Tibial nerve (tissue), 4 donors: ENCODE measurements at places on chromosomes 2 and 18. TPM values are rescaled to one million over a fixed set of nuclear protein-coding genes. Genes with fewer than 3 reads are reported as not detected.
A peak's percentile ranks its signal among the peaks of the same experiment; 100 is the strongest.

Gene CCDC85A
- total RNA-seq = 12.2 TPM

Gene ABCG8
- not detected for total RNA-seq

Gene CERKL
- not detected for total RNA-seq

Gene C2orf66
- not detected for total RNA-seq

Gene GALM
- total RNA-seq = 35.4 TPM

GRCh38 chr2:36516136-36516870 is 81.7 kb downstream of the FEZ2 start:
- no peak for DNase-seq

- DNase-seq = no peak
Observed at GRCh38 chr2:43073401-43073825, 153.0 kb downstream of the ZFP36L2 start.

DNA sequence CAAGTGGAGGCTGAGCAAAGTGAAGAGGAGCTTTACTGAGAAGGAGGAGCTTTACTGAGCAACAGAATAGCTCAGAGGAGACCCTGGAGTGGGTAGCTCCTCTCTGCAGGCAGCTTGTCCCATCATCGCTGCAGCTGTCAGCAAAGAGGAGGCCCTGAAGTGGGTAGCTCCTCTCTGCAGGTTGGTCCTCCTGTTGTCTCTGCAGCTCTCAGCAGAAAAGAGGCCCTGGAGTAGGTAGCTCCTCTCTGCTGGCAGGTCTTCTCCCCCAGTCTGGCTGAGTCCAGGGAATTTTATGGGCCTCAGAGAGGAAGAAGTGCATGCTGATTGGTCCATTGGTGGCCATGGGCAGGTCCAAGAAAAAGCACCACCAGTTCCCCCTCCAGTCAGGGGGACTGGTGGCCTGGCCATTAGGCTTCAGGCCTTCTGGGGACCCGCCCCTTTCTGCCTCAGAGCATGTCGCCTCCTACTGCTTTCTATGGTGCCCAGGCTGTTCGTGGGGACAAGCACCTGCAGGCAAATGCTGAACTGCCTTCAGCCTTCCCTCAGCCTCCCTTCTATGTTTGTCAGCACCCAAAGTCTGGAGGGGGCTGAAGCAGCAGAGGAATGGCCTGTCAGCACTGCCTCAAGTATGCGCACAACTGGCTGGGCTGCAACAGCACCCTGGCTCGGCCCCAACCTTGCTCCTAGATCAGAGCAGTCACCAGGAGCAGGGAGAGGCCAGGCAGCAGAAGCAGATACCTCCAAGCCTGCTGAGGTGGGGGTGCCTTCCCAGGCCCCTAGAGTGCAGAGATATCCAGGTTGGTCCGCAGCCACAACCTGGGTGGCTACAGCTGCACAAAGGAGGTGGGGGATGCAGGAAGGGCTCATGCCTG is 5.9 kb downstream of the ZSCAN30 start:
- DNase-seq = no peak

DNA sequence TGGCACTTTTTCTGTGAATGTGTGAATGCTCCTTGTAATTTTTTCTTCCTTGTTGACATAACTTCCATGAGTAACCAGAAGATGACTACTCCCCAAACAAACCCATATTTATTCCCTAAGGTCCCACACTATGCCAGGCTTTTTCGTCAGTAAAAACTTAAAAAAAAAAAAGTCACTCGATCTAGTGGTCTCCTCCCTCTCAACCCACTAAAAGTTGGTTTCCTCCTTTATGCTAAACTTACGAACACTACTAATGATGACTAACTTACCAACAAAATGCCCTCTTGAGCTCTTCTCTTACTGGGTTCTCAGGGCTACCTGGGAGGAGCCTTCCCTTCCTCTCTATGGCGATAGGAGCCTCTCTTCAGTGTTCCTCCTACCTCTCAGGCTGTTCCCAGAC is 18.2 kb downstream of the ACVR1 start:
- no peak for DNase-seq

DNA sequence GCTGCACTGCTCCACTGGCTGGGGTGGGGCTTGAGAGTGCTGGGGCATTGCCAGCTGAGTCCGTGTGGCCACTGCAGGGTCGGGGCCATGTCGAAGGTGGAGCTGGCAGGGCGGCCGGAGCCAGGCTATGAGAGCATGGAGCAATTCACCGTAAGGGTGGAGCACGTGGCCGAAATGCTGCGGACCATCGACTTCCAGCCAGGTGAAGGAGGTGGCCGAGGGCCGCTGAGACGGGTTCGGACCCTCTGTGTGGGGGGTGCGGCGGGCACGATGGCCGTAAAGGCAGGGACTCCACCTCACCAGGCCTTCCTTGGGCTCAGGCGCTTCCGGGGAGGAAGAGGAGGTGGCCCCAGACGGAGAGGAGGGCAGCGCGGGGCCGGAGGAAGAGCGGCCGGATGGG is 2.1 kb downstream of the UCN start:
- no peak for DNase-seq

- no peak for DNase-seq
Observed at GRCh38 chr2:129793431-129793902, 186.0 kb upstream of the RAB6C start.

DNA sequence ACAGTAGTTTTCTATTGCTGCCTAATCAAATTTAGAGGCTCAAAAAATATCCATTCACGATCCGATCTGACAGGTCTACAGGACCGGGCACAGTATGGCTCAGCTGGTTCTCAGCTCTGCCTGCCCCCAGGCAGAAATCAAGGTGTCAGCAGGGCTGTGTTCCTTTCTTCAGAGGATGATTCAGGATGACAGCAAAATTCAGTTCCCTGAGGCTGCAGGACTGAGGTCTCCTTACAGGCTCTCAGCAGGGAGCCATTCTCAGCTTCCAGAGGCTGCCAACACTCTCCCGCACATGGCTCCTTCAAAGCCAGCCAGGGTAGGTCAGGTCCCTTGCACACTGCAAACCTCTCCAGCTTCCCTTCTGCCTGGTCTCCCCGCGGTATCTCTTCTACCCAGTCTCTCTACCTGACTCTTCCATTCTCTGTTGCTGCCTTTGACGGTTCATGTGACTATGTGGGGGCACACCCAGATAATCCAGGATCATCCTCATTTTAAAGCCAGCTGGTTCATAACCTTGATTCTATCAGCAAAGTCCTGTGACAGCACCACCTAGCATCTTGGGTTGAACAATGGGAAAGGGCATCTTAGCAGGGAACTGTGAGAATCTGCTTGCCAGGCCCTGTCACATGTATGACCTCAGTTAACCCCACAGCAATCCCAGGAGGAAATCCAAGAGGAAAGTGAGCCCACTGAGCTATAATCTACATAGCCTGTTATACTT is 50.4 kb downstream of the UXS1 start:
- DNase-seq = no peak

DNA sequence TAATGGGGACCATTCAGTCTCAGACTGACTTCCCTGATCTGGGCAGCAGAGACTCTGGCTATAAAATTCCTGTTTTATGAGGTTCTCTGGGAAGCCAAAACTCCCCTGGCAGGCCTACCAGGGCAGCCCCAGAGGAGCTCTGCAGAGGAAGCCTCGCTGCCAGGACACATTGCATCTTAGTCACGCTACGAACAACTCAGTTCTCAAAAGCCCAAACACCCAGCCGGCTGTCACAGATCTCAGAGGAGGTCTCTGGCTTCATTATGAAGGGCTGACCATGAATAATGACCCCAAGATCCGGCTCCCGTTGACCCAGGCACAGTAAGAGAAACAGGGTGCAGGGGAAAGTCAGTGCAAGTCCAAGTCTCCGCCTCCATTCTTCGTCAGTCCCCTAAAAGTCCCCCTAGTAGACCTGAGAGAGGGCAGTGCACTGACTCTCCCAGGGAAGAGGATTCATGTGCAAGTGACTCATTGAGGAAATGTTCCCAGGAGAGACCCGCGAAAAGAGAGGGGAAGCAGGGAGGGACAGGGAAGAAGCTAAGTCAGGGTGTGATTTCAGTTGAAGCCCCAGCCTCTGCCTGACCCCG is 212.3 kb downstream of the CYP26B1 start:
- peak; percentile 53 for DNase-seq

DNA sequence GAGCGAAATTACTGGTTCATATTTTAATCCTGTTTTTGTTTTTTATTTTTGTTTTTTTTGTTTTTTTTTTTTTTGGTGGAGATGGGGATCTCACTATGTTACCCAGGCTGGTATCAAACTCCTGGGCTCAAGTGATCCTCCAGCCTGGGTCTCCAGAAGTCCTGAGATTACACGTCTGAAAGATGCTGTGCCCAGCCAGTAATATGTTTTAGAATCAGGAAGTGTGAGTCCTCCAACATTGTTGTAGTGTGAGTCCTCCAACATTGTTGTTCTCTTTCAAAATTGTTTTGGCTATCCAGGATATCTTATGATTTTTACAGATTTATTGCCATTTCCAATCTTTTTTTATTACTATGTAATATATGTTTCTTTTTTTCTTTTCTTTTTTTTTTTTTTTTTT is 23.1 kb downstream of the TPRKB start:
- no peak for DNase-seq

- DNase-seq = no peak
Observed at GRCh38 chr18:56298935-56299334, 339.5 kb downstream of the TXNL1 start.

DNA sequence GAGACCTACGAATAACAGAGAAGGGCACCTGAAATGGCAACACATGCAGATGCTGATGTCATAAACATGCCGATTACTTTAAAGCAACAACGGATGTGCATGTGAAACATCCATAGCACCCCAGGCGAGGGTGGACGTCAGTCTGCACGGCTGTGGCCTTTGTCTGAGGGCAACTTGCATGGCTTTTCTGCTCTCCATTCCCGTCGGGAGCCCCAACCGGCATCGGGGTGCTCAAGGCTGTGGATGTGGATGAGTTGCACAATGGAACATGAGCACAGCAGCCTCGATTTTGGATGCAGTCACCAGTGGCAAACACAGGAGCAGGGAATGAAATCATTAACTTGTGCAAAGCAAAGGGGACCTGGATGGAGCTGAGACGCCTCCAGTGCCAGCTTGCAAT is 298.2 kb upstream of the SALL3 start:
- no peak for DNase-seq

DNA sequence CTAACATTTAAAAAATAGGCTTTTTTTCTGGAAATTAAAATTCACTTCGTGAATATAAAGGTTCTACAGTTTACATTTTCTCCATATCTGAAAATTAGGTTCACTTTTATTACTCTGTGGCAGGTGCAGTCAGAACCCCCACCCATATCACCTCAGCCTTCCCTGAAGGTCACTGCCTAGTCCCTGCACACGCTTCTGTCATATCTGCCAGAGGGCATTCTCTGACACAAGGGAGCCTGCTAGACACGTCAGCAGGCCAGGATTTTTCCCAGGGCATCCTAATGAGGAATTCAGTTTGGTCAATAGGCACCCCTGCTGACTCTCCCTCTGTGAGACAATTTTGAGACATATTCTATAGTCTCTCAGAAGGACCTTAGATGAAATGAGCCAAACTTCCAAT is 475.7 kb upstream of the PKDCC start:
- DNase-seq = no peak

DNA sequence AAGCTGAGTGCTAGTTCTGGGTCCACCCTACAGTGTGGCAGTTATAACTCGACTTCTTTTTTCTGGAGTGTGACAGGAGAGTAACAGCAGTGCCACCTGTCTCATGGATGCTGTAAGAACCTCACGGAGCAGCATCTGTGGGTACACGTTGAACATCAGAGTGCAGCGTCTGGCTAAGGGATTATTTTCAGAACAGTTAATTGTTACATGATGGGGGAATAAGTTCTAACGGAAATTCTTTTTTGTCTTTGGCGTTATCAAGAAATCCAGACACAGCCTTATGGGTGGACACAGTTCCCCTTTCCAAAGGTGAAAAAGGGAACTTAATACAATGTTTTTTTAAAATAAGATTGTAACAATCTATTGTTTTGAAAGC is 28.3 kb upstream of the TOGARAM2 start:
- no peak for DNase-seq

GRCh38 chr2:1740716-1741589 is 3.4 kb downstream of the PXDN start:
- no peak for DNase-seq

DNA sequence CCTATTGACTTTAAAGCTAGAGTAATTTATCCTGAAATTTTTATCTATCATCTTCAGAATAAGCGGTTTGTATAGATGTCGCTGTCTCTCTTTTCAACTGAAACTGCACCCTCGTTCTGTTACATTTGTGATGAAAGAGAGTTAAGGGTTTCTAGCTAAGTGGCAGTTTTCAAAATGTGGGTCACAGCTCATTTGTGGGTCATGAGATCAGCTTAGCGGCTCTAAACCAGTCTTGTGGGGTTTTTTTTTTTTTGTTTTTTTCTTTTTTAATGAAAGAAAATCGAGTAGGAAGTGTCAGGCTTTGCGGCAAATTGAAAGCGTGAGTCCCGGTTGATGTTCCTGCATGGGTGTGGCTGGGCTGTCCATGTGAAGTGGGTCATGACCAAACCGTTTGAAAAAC is 31.2 kb downstream of the SALL3 start:
- no peak for DNase-seq

DNA sequence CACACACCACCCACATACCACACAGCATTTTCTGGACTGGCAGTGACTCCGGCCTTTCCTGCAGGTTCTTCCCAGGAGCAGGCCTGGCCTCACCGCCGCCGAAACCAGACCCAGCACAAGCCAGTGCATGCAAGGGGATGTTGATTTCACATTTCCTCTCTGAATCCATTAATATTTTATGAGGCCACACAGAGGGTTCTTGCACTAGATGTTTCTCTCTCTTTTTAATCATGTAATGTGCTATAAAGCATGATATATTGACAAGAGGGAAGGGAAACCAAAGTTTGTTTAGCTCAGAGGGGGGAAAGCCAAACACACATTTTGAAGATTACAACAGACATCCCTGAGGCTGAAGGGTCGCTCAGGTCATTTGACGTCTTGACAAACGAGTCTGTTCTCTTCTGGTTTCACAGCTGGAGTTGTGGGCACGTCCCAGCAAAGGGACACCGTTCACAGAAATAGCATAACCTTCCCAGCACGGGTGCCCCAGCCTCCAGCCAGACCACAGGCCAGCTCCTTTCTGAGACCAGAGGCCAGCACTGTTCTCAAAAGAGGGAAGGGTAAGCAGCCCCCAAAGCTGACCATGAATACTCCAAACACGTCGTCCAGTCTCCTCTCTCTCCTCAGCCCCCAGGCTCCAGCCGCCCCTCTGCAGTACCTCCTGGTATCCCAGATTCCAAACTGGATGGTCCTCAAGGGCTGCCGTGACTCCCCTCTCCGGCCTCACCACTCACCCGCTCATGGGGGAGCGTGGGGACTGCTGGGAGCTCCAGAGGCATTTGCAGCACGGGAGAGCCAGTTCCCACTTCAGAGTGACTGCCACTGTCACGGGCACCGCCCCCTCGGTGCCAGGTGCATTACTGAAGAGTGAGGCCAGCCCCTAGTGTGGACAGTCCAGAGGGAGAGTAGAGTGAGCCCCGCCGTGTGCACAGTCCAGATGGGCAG is 340.3 kb upstream of the SALL3 start:
- DNase-seq = no peak

GRCh38 chr2:151976945-151977353 is 121.9 kb downstream of the CACNB4 start:
- no peak for DNase-seq

- DNase-seq = no peak
Observed at GRCh38 chr2:104786821-104787220, 67.1 kb upstream of the POU3F3 start.

DNA sequence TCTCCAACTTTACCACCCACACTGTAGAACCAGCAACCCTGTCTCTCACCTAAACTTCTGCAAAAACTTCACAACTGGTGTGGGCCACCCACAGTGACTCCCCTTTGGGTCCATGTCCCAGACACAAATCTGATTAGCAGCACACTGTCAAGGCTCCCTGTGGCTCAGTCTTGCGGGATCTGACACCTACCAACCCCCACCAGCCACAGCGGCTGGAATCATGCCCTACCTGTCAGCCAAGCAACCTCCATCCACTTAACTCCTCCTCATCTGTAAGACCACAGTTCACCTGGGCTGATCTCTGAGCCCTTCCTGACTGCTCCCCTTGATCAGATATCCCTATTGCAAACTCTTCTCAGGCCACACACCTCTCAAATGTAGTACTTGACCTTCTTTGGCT is 14.6 kb downstream of the TCF4 start:
- no peak for DNase-seq
